GM04503 (cell line): ENCODE measurements at places on chromosomes 7 and 10.
A peak's percentile ranks its signal among the peaks of the same experiment; 100 is the strongest.

GRCh38 chr7:73999664-74000435, 28.1 kb upstream of the ELN start:
- DNase-seq: peak; percentile 94

DNA sequence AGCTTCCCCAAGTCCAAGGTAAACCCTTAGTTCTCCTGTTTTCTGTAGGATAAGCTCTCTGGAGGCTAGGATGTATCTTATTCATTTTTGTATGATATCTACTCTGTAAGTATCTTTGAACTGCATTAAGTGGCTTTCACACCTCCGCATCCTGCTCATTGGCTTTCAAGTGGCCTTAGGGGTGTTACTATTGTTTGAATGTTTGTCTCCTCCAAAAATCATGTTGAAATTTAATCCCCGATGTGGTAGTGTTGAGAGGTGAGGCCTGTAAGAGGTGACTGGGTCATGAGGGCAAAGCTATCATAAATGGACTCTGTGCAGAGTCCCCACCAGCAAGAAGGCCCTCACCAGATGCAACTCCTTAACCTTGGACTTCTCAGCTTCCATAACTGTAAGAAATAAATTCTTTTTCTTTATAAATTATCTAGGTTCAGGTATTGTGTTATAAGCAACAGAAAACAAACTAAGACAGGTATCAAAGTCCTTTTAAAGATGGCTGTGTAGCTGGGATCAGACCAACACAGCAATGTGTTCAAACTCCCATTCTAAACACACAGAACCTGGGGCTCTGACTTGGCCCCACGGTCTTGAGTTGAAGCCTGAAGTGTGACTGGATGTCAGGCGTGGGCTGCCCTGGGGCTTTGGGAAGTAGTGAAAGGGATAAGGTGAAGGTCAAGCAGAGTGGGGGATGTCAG, 25.9 kb downstream of the TBXAS1 start:
- no peak for DNase-seq

DNA sequence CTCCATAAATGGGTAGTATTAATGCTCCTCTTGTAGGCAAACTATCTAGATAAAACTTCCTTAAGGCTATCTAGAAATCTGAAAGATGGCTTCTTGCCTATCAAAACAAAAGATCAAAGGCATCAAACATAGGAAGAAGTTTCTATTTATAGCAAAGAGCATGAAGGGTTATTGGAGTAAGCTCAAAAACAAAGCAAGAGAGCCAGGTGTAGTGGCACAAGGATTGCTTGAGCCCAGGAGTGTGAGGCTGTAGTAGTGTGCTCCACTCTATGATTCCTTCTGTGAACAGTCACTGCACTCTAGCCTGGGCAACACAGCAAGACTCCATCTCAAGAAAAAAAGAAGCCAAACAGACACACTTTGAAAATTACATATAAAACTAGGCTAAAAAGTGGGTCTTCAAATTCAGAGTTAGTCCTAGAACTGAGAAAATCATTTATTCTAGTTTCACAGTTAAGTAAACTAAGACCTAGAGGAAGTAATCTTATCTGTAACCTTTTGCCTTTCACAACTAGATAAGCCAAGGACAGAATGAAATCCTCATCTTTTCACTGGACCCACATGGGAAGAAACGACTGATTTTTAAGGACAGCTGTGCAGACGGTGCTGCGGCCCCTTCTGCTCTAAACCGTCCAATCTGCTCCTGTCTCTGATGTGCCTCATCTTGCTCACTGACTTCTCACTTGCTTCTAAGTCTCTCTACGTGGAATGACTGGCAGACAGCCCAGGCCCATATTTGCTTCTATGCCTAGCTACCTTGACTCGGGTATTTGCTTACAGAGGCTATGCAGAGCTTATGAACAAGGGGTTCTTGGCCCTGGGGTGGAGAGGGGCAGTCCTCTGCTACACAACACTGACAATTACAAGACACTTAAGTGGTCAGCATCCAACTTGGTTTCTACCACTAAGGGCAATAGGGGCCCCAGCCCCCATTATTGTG, 50.0 kb downstream of the ESYT2 start:
- no peak for DNase-seq

DNA sequence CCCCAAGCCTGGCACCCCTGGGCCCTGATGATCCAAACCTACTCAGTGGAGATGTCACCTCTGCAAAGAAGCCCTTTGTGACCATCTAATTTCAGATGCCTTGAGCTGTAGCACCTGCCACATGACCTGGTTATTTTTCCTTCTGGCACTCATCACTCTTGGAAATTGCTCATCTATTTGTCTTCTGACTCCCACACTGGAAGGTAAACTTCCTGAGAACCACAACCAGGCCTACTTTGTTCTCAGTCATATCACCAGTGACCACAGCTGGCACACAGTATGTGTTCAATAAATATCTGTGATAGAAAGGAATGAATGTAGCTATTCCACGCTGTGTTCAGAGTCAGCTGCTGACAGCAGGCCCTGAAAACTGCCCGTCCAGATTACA, 97.1 kb downstream of the SH3PXD2A start:
- DNase-seq: no peak

DNA sequence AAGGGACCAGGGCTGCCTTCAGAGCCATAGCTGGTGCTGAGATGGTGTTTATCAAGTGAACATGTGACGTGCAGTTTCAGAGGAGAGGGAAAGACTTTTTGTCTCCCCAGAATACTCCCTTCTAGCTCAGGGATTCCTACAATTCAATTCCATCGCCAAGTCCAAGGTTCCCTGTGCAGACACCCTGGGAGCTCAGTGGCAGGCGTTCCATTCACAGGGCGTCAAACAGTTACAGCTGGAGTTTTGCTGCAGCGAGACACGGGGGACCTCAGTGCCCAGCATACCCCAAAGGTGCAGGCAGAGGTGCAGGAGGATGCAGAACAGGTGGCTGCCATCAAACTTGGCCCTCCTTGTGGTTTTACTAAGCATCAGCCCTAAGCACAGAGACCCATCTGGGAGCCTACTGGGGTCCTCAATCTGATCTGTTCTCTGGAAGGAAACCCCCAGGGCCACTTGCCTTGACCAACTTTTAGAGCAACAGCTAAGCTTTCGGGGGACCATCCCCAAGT, 846 bp upstream of the CALML5 start:
- no peak for DNase-seq

DNA sequence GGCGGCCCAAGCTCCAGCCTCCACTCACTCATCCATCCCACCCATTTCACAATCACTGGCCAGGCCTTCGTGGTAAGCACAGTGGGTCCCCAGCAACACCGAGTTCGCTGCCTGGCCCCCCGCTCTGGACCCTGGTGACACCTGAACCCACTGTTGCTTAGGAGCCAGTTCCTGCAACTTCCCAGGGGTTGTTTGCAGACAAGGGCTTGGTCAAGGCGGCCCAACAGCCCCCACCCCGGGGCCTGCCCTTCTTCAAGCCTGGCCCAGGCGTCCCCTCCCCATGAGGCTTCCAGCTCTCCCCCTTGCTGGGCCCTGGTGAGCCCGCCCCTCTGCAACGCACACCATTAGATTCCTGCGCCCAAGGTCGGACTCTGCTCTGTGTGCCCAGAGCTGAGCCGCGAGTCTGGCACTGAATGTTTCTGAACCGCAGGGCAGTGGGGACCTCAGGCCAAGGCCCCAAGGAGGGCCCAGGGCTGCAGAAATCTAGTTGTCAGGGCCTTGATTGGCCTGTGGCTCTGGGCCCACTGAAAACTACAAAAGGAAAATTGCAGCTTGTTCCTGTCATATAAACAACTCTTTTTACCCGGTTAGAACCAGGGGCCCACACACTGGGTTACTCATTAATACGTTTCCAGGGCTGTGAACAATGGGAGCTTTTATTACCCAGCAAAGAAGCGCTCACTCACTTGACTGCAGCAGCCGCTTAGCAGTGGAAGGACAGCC, 2.1 kb upstream of the COX19 start:
- DNase-seq: no peak

DNA sequence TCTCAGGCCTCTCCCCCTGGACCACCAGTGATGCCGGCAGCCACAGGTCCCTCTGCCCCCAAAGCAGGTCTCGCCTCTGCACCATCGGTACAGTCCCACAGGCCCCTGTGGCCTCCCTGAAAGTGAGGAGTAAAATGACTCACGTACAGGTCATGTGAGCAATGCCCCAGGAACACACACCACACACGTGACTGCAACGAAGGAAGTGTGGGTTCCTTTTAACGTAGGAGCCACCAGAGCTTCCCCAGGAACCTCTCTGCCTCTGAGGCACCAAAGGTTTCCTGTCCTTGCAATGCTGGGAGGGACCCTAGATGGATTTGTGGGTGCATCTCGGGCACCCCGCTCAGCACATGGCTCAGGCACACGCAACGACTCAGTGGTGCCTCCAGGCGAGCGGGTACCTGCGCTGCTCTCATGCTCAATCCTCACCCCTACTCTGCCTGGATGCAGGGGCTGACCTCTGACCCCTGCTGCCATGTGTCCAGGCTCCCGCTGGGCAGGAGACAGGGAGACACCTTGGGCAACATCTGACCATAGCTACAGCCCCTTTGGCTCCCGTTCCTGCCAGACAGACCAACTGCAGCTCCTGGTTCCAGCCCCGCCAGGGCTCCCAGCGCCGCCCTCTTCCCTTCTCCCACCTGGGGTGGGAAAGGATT, 120.7 kb downstream of the PRKAG2 start:
- DNase-seq: no peak

DNA sequence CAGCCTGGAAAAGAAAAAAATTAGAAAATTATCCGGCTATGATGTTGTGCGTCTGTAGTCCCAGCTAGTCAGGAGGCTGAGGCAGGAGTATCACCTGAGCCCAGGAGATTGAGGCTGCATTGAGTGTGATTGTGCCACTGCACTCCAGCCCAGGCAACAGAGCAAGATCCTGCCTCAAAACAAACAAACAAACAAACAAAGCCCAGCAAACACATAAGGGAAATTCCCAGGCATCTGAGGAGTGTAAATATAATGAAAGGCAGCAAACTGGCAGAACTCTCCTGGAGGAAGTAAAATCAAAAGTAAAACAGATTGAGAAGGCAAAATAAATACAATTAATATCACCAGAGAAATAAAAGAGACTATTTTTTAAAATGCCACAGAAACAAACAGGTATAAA, 84.5 kb upstream of the ITGB1 start:
- DNase-seq: no peak

DNA sequence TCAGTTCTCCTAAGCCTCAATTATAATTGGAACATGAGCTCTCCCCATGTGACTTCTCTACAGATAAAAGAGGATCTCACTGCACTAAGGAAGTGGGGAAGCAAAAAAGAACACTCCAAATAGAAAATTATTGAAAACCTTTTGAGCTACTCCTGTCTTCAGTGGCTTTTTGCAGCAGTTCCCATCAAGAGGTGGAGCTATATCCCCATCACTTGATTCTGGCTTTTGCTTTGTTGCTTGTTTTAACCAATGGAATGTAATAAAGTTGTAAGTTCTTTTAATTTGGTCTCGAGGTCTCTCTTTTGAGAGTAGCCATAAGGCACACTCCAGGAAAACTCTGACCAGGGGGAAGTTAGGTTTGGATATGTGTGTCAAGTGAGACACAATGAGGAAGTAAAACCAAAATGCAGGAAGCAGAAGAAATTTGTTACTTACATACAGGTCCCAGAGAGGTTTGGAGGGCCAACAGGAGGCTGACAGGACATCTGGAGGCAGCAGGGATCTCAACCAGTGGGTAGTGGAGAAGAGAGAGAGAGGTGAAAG, 569.4 kb downstream of the HTR7 start:
- no peak for DNase-seq

DNA sequence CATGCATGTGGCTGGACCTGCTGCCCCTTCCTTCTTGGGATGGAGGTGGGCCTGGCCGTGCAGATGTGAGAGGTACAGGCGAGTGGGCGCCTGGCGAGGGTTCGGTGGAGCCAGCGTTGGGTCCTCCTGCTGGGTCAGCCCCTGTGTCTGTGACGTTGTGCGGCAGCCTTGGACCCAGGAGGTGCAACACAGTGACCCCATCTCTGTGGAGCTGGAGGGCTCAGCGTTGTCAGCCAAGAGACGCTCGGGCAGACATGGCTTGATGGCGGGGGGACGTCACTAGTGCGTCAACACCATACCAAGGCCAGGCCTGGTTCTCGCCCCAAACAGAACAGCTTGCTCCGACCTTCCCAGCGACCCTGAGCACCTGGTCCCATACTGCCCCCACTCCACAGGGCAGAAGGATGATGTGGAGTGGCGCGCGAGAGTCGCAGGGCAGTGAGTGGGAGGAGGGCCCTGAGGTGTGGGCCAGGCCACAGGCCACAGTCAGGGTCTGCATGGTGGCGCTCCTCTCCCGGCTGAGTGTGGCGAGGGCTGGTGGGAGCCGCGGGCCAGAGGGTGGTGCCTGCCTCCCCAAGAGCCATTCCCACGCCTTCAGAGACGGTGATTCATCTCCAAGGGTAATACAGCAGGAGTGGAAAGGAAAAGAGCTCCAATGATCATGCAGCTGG, 184.4 kb downstream of the DNAJB6 start:
- DNase-seq: no peak

DNA sequence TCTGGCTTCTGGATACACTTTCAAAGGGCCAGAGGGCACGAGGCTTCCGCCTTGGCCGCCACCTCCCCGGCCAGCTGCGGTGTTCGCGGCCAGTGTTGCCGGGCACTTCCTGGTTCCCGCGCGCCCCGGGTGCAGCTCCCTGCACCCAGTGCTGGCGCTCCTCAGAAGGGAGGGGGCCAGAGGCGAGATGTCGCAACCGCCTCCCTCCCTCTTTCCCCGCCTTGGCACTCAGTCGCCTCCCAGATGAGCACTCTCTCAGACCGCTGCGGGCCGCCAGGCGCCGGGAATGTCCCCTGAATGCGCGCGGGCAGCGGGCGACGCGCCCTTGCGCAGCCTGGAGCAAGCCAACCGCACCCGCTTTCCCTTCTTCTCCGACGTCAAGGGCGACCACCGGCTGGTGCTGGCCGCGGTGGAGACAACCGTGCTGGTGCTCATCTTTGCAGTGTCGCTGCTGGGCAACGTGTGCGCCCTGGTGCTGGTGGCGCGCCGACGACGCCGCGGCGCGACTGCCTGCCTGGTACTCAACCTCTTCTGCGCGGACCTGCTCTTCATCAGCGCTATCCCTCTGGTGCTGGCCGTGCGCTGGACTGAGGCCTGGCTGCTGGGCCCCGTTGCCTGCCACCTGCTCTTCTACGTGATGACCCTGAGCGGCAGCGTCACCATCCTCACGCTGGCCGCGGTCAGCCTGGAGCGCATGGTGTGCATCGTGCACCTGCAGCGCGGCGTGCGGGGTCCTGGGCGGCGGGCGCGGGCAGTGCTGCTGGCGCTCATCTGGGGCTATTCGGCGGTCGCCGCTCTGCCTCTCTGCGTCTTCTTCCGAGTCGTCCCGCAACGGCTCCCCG, at the start of gene FFAR4:
Gene FFAR4 (plus strand): TSS at position 231 of the 842 bp plus-strand sequence. CDS start 56 bp downstream, at position 287.
- DNase-seq: no peak

GRCh38 chr7:111953611-111954010, 252.6 kb downstream of the DOCK4 start:
- no peak for DNase-seq

DNA sequence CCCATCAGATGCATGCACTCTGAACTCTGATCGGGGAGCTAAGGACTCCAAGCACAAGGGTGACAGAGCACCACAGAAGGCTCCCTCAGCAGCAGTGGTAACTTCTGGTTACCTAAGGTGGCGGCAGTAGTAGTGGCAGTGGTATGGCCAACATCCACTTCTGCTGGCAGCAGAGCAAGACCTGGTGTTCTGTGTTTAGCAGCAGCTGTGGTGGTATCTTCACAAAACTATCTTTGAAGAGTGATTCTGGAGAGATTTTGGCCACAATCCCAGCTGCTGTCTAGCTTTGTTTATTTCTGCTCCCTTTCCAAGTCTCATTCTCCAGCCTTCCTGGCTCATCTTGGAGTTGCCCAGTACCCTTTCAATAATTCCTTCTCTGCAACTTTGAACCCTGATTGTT, 102.4 kb upstream of the LRGUK start:
- DNase-seq: no peak
